Lung microvascular endothelial cell (primary cell): ENCODE measurements at places on chromosomes 4 and X. TPM values are rescaled to one million over a fixed set of nuclear protein-coding genes. Genes with fewer than 3 reads are reported as not detected.

NKX3-2 gene
- total RNA-seq = under 0.01 and 0.20 TPM in 2 replicates

- DNase-seq = no peak
Observed at GRCh38 chr4:54731552-54731951, 73.8 kb downstream of the KIT start.

DCAF4L1 gene
- under 0.01 TPM in 2 replicates for total RNA-seq

GRCh38 chrX:17738737-17739535 lies 1.6 kb downstream of the SCML1 start:
- DNase-seq = no peak

- DNase-seq = no peak
Observed at GRCh38 chr4:142585411-142585810, 260.7 kb downstream of the INPP4B start.

DNA sequence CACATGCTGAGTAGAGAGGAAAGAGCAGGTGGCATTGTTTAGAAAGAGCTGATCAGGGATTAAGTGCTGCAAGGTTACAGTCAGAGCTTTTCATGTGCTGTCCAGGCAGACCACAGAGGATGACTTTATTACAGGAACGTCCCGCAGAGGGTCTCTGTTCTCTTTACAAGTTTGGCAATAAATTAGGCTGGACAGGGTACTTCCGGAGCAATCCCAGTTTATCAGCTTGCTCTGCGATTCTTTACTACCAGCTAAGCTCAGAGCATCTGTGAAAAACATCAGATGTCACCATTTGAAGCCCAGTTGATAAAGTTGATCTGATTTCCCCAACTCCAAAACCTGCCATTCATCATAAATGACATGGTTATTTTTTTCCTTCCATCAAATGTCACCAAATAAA lies 633.1 kb downstream of the NLGN4X start:
- DNase-seq = no peak

EFNB1 gene
- 4.6 and 28.8 TPM in 2 replicates for total RNA-seq

FAM47C gene
- total RNA-seq = not detected in 2 replicates

DNA sequence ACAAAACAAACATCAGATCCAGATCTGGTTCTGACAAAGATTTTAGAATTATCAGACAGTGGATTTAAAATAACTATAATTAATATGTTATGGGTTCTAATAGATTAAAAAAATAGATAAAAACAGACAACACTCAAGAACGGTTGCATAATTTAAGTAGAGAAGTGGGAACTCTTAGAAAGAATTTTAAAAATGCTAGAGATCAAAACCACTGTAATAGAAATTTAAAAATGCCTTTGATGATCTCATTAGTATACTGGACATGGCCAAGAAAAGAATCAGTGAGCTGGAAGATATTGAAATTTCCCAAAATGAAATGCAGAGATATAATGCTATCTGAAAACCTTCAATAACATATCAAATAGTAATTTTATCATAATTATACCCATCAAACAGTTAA lies 28.3 kb upstream of the DYNLT3 start:
- no peak for DNase-seq

DNA sequence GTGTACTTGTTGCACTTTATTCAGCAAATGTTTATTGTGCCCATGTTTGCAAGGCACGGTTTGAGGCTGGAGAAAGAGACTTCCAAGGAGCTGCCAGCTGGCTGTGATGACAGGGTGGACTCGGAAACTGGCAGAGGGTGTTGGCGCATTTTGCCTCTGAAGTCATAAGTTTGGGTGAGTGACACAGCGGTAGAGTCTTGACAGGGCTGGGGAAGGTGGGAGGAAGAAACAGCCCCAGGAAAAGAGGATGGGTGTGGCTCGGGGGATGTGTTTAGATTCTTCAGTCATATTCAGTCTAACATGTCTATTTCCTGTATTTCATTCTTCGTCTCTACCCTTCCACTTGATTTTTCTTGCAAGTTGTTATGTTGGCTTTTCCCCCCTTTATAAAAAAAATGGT lies 77.0 kb upstream of the STOX2 start:
- no peak for DNase-seq

RXFP1 gene
- total RNA-seq = 0.22 TPM in 1 of 2 replicates, not detected in the other

DNA sequence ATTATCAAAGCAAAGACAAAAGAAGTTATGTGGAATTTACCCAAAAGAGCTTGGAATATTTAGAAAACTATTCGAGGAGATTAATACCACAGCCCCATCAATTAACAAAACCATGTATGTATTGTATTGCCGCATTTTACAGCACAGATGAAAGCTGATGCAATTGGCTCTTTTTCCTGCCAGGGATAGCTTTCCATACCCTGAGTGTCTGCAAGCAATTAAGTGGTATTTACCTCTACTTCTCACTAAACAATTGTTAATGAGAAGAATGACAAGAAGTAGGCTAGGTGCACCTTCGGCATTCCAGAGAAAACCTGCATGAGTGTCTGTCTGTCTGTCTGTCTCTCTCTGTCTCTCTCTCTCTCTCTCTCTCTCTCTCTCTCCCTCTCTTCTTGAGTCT lies 219.5 kb downstream of the PAPSS1 start:
- no peak for DNase-seq

- no peak for DNase-seq
Observed at GRCh38 chr4:60729194-60729593, 470.9 kb upstream of the ADGRL3 start.

DNA sequence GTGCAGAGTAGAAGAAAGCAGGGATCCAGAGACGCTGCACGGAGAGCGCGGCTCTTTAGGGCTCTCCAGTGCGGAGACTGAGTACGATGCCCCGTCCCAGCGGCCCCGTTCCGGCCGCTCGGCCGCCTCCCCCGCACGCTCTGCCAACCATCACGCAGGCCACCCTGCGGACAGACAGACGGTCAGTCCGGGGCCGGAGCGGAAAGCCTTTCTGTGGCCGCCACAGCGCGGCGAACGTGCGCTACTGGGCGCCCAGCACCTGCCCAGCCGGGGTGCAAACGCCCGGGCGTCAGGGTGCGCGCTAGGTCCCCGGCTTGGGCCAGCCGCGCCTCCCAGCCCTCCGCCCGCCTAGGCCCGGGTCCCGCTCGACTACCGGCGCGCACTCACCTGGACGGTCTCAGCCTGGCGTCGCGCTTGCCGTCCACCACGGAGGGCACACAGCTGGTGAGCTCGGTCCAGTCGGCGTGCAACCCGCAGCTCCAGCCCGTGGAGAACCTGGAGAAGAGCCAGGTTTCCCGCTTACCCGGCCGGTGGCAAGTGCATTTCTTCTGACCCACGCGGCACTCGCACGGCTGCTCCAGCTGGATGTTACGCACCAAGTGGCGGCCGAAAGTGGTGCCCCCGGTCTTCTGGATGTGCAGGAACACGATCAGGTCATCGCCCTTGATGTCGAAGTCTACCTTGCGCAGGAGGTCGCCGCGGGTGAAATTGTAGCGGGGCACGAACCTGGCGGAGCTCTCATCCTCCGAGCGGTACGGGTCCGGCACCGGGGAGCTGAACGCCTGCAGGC lies 1.8 kb downstream of the HS6ST2 start:
- DNase-seq = no peak

DNA sequence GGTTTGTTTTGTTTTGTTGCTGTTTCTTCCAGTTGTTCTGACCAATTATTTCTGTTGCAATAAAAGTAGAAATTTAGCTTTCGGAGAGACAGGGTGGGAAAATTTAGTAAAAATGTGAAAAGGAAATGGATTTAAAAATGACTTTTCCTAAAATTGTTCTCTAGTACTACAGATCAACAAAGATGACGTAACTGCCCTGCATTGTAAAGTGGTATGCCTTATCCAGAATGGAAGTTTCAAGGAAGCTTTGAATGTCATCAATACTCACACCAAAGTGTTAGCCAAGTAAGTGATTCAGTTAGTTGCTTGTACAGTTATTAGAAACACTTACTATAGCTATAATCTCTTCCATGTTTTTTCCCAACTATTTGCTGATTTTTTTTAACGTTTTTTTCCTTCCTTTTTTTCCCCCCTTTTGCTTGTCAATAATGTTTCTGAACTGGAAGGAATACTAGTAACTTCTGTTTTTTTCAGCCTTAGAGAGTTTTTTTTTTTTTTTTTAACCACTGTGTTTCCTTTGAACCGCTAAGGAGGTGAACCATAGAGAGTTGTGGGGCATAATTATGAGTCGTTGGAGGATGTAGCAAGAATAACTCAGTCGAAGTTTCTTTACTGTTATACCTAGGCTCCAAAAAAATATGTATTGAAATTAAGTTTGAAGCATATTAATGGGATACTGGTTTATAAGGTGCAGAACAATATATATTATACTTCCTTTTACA lies 2.2 kb downstream of the SRP72 start:
- peak; percentile 55 for DNase-seq

DNA sequence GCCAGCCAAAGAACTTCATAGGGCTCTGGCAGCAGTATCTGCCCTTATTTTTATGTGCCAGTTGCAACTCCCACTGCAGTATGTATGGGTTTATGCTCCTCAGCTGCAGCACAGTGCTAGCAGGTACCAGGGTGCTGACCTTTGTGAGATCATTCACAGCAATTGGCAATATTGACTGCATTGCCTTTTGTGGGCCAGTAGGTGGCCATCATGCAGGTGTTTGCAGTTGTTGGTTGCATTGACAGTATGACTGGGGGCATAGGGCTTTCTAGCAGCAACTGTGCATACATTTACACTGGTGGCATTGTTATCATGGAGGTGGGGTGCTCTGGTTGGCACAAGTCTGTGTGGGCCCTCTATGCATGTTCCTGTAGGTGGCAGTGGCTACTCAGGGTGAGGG lies 42.5 kb downstream of the FAAH2 start:
- peak; percentile 14 for DNase-seq

GRCh38 chrX:19852014-19853005 lies 35.1 kb downstream of the SH3KBP1 start:
- DNase-seq = peak; percentile 45

- DNase-seq = no peak
Observed at GRCh38 chr4:128323401-128323800, 35.8 kb upstream of the PGRMC2 start.

CCSER1 gene
- under 0.01 and 0.20 TPM in 2 replicates for total RNA-seq

GRCh38 chr4:53937327-53937726 lies 127.1 kb downstream of the CHIC2 start:
- no peak for DNase-seq

ZDHHC15 gene
- total RNA-seq = not detected in 2 replicates

RBM41 gene
- 7.9 and 8.1 TPM in 2 replicates for total RNA-seq

DNA sequence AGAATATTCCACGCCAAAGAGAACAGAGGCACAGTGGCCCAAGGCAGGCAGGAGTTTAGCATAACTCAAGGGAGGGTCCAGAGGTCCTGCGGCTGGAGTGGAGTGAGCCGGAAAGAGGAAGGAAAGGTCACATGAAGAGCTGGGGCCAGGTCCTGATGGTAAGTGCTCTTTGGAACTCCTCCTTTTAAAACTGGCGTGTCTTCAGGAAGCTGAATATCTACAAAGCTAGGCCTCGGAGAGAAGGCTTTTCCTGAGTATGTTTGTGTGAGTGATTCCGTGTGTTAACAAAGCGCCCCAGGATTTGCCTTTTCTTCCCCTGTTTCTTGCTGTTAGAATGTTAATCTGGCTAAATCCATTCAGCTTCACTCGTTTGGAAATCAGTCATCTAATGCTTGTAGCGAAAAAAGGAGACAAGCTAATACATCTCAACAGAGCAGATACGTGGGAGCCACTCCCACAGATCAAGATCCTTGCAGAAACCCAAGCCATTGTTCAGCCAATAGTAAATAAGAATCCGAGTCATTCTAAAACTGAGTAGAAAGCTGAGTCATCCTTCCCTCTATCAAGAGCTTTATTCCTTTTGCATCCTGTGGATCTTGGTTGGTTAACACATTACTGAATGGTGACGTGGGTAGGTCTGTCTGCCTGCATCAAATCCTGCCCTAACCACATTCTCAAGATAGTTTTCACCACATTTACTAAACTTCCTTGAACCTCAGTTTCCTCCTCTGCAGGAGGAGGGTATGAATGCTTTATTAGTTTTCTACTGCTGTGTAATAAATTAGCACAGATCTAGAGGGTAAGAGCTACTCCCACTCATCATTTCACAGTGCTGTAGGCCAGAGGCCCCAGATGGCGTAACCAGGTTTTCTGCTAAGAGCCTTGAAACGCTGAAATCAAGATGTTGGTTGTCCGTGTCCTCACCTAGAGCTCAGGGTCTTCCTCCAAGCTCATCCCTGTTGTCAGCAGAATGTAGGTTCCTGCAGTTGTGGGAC lies 43.2 kb upstream of the RBM47 start:
- DNase-seq = peak; percentile 38

SSX2B gene
- total RNA-seq = not detected in 2 replicates

DNA sequence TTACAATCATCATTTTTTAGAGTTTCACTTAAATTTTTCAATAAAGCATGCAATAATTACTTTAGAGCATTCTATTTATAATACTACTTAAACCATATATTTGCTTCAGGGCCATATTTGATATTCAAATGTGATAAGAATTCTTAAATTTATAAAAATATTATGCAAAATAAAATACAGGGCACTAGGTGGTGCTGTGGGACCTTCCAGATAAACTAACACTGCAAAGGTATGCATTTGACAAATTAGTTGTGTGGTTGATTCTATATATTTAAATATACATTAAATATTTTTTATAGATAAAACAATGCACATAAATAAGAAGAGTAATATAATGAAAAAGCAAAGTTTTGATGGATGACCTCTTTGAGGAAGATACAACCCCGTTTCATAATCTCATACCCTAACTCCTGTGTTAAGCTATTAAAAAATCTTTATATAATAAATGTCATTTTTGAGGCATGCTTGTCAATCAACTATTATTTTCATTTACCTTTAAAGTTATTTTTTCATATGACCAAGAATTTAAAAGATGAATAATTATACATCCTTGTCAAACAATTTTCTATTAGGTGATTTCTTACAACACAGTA lies 128.4 kb downstream of the REELD1 start:
- peak; percentile 58 for DNase-seq

DNA sequence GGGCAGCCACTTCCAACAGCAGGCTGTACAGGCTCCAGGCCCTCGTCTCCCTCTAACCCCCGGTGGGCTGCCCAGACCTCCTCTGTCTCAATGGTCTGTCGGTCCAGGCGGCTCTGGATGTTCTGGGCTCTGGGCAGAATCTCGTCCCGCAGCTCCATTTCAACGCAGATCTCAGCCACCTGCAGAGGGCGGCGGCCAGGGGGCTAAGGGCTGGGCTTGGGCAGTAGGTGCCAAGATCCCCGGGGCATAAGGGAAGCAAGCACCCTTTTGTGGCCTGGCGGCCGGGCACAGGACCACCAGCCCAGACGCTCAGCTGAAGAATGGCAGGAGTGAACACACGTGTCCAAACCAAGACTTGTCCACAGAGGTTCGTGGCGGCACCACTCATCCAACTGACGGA lies 9.2 kb downstream of the AVPR2 start:
- DNase-seq = no peak

- DNase-seq = no peak
Observed at GRCh38 chr4:131547506-131547981, 1601.5 kb upstream of the PCDH10 start.

SERPINA7 gene
- total RNA-seq = not detected in 2 replicates

LRPAP1 gene
- total RNA-seq = 27.0 and 31.9 TPM in 2 replicates

- DNase-seq = no peak
Observed at GRCh38 chr4:98285676-98286075, 24.5 kb downstream of the RAP1GDS1 start.
